Activated CD4-positive, alpha-beta T cell treated with anti-CD3 and anti-CD28 coated beads for 36 hours (primary cell): ENCODE measurements at places on chromosomes 5 and 9. TPM values are rescaled to one million over a fixed set of nuclear protein-coding genes. Genes with fewer than 3 reads are reported as not detected.

GRCh38 chr9:104905931-104906330, 22.0 kb downstream of the ABCA1 start:
- no peak overlapping the region for H3K4me3 ChIP-seq
- no peaks in the 10 kb centered on the region for H3K36me3 ChIP-seq
- no peak for DNase-seq
- H3K27ac ChIP-seq: no peak overlapping the region

- no peaks in the 10 kb centered on the region for H3K4me1 ChIP-seq
- no peak overlapping the region for H3K27ac ChIP-seq
- DNase-seq: no peak
- H3K27me3 ChIP-seq: peaks cover 8% of the 10 kb centered on the region
- H3K36me3 ChIP-seq: no peaks in the 10 kb centered on the region
Measured at GRCh38 chr9:78468231-78468630, 171.3 kb downstream of the PSAT1 start.

DNA sequence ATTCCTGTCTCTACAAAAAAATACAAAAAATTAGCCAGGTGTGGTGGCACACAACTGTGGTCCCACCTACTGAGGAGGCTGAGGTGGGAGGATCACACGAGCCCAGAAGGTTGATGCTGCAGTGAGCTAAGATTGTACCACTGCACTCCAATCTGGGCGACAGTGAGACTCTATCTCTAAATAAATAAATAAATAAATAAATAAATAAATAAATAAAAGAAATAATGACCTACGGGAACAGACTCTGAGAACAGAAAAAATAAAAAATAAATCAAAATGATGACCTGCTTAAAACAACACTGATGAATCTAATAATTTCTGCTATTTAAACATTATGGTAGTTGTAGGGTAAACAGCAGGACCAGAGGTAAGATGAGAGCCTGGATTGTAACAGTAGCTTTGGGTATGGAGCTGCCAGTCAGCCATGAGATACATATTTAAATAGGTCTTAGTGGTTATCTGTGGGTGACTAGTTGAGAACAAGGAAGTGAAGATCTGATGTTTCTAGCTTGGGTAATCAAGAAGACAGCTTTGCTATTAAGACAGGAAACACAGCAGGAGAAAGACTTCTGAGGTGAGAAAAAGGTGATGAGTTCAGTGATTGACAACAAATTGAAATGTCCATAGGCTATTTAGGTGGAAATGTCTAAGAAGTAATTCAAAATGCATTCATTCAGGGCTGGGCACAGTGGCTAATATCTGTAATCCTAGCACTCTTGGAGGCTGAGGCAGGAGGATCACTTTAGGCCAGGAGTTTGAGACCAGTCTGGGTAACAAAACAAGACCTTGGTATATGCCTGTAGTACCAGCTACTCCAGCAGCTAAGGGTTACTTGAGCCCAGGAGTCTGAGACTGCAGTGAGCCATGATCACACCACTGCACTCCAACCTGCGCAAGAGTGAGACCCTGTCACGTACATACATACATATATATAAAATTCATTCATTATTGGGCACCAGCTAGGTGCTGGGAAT, 11.0 kb downstream of the RNF145 start:
- no peaks in the 10 kb centered on the region for H3K27me3 ChIP-seq
- H3K4me1 ChIP-seq: peaks cover 79% of the 10 kb centered on the region
- peak overlapping the region; percentile 79 for H3K27ac ChIP-seq
- peaks cover 75% of the 10 kb centered on the region for H3K36me3 ChIP-seq

DNA sequence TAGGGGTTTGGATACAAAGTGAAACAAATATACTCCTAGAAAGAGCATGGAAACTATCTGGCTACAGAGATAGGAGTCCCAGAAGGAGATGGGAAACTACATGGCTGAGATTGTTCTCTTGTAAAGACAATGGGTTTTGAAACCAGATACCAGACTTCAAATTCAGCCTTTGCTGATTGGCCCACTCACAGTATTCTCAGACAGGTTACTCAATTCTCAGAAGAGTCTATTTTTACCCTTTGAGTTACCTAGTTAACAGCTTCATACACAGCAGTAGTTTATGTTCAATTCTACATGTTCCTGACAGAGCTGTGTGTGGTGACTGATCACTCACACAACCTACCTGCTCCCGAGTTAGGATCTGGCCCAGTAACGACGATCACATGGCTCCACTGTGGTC, 14.1 kb downstream of the ZFP62 start:
- no peak overlapping the region for H3K4me3 ChIP-seq
- DNase-seq: no peak
- no peak overlapping the region for H3K27ac ChIP-seq

- H3K27me3 ChIP-seq: no peaks in the 10 kb centered on the region
- peaks cover 71% of the 10 kb centered on the region for H3K4me1 ChIP-seq
- H3K4me3 ChIP-seq: no peak overlapping the region
- DNase-seq: peak; percentile 60
Measured at GRCh38 chr5:1312993-1313833, 18.3 kb upstream of the TERT start.

- H3K36me3 ChIP-seq: no peaks in the 10 kb centered on the region
- no peaks in the 10 kb centered on the region for H3K27me3 ChIP-seq
- no peak overlapping the region for H3K4me3 ChIP-seq
- no peak for DNase-seq
- no peak overlapping the region for H3K27ac ChIP-seq
Measured at GRCh38 chr5:88049737-88050136, 218.9 kb downstream of the TMEM161B start.

DNA sequence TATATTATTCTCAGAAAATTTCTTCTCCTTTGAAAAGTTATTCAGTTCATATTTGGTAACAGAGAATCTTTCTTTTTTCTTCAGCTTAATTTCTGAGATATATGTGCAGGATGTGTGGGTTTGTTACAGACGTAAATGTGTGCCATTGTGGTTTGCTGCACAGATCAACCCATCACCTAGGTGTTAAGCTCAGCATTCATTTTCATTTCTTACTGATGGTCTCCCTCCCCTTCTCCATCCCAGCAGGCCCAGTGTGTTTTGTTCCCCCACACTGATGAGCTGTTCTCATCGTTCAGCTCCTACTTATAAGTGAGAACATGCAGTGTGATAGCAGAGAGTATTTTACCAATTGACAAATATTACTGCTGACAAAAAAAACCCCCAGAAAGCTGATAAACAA, 330.0 kb upstream of the CHD1 start:
- DNase-seq: no peak
- no peak overlapping the region for H3K27ac ChIP-seq
- no peaks in the 10 kb centered on the region for H3K27me3 ChIP-seq
- H3K36me3 ChIP-seq: no peaks in the 10 kb centered on the region

- H3K36me3 ChIP-seq: peaks cover 43% of the 10 kb centered on the region
- DNase-seq: no peak
- no peaks in the 10 kb centered on the region for H3K27me3 ChIP-seq
- H3K4me1 ChIP-seq: peaks cover 53% of the 10 kb centered on the region
Measured at GRCh38 chr5:171997011-171997410, 9.4 kb downstream of the FBXW11 start.

DNA sequence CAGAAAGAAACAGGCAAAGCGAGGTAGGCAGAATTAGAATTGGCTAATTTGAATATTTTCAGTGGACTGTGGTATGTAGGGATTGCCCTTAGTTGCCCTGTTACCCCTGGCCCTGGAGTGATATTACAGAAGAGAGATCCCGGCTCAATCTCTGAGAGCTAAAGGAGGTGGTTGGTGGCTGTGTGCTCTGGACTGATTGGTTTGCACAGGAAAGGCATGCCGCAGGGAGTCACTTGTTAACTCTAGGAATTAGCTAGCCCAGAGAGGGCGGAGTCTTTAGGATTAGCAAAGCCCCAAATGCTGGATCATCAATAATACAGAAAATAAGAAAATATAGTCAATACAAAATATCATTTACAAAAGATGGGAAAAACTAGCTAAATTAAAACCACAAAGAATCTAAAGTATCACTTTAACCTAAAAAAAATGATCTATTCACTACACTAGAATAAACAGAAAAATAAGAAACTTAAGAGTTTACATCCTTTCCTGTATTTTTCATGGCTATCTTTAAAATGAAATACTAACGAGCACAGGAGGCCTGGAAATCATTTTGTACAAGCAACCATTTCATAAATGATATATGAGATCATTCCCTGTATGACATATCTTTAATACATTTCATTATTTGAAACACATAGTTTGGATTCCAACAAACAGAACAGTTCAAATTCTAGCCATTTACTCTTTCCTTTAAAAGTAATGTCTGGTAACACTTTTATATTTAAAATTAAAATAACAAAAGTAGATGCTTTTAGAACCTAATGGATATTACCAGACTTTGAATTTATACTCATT, 71.1 kb downstream of the GNAQ start:
- DNase-seq: no peak
- H3K4me3 ChIP-seq: no peak overlapping the region
- peaks cover 49% of the 10 kb centered on the region for H3K4me1 ChIP-seq
- no peak overlapping the region for H3K27ac ChIP-seq
- H3K36me3 ChIP-seq: no peaks in the 10 kb centered on the region
- H3K27me3 ChIP-seq: no peaks in the 10 kb centered on the region

The PLPP7 gene
- 0.30 TPM for total RNA-seq

The TTLL11 gene
- total RNA-seq: 1.3 TPM

The RMRP gene
- total RNA-seq: 894 TPM

The TAF11L10 gene
- total RNA-seq: not detected

The FGF1 gene
- total RNA-seq: not detected

The RAB24 gene
- total RNA-seq: 10.9 TPM

The GALNT12 gene
- total RNA-seq: 10.2 TPM
